ENCODE measurements at places on chromosomes 7 and 10.

DNA sequence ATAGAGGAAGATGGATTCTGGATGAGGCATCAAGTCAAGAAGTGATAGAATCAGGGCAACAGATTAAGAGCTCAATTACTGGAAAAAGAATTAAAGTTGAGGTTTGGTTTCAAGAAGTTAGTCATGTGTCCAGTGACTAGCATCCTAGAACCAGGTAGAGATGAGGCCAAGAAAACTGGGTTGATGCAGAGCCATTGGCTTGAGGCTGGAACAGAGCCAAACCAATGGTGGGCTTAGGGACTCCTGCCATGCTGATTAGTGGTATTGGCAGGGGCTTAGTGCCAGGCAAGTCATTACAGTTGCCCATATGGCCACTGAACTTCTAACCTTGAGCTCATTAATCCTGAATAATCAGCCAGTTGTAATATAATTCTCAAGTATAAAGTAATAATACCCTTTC, 18.5 kb downstream of the ZNF277 start:
- no peak for DNase-seq

GRCh38 chr10:132981173-132981555, 38.8 kb upstream of the CFAP46 start:
- DNase-seq: no peak

- no peak for DNase-seq
Observed at GRCh38 chr7:1873421-1873820, 203.3 kb downstream of the ELFN1 start.

- no peak for DNase-seq
Observed at GRCh38 chr10:28897617-28898464, 220.5 kb downstream of the BAMBI start.

DNA sequence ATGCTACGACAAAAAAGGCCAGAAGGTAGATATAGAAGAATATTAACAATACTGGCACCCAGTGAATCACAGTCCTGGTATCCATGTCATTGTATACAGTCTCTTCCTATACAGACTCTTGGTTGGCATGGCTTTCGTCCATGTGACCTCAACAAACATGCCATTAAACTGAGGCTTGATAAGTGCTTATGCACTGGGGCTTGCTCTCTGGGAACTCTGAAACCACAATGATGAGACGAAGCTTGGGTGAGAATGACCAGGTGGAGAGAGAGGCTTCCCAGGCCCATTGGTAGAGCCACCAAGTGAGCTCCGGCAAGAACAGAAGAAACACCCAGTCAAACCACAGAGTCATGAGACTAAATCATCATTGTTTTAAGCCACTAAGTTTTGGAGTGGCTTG, 33.2 kb downstream of the PNPLA8 start:
- DNase-seq: no peak

GRCh38 chr7:139034336-139034735, 1.5 kb downstream of the ZC3HAV1L start:
- no peak for DNase-seq

GRCh38 chr7:42961170-42961569, 29.0 kb downstream of the MRPL32 start:
- no peak for DNase-seq

GRCh38 chr10:31395695-31396094, 76.7 kb downstream of the ZEB1 start:
- no peak for DNase-seq

- DNase-seq: no peak
Observed at GRCh38 chr10:1406967-1407945, 330.1 kb downstream of the ADARB2 start.

- no peak for DNase-seq
Observed at GRCh38 chr10:88313878-88314277, 269.2 kb downstream of the RNLS start.

DNA sequence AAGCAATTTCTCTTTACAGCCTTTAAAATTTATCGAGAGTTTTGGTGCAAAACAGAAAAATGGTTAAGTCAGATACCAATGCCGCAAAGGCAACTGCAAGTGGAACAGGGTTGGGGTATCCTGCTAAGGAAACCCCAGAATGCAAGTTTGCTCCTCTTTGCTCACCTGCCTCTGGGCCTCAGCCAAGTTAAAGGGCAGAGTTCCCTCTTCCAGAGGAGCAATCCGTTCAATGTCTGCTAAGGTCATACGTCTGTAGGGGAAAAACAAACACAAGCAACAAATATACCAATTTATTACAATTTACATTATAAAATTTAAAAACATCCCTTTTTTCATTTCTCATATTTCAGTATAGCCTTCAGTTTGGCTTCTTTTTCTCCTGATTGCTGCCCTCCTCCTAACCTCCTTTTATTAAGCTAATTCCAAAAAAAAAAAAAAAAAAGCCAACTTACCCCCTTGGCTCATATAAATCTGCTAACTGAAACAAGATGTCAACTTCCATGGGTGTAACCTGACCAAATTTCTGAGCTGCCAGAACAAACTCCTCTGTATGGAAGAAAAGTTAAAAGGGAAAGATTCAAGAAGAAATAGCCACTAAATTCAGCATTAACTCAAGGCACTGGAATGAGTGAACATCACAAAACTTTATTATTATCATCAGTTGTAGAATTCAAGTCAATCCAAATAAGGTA, 132.6 kb downstream of the SLC25A13 start:
- no peak for DNase-seq

Measured in SIG-M5 (cell line).